Renal cortex interstitium (tissue), 15 donors: ENCODE measurements at places on chromosomes 2 and 18. TPM values are rescaled to one million over a fixed set of nuclear protein-coding genes. Genes with fewer than 3 reads are reported as not detected.

DNA sequence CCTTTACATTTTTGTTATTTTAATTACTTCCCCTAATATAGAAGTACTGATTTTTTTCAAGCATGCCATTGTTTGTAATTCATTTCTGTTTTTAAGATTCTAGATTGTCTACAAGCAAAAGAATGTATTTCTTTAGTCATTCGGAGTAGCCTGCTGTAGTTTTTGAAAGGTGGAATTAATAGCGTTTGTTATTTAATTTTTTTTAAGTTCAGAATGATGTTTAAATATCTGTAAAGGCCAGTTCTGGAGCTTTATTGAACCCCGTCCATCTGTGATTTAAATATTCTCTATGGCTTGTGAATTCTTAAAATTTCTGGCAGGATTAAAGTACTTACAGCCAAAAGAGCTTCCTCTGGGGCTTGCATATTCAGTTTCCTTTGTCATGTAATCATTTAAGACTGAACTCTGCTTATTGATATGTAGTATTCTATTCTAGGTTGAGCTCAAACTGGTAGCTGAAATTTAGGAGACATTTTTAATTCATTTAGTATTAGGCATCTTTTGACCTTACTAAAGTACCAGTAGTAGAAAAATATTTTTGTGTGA is 5.2 kb downstream of the TGIF1 start:
- DNase-seq: no peak

CRYGC gene
- polyA plus RNA-seq: not detected

- no peak for DNase-seq
These were observed 142.0 kb downstream of the ZNF516 start for GRCh38 chr18:76353046-76353445.

- DNase-seq: no peak
These were observed 14.5 kb downstream of the DGKD start for GRCh38 chr2:233368756-233369155.

MYO5B gene
- polyA plus RNA-seq: 27.1 TPM

GRCh38 chr2:38709567-38710194 is 41.5 kb downstream of the SRSF7 start:
- DNase-seq: no peak

GRCh38 chr2:222854773-222855700 is 5.8 kb upstream of the ACSL3 start:
- no peak for DNase-seq

GRCh38 chr2:46294176-46294836 is 2.9 kb upstream of the EPAS1 start:
- no peak for DNase-seq

DNA sequence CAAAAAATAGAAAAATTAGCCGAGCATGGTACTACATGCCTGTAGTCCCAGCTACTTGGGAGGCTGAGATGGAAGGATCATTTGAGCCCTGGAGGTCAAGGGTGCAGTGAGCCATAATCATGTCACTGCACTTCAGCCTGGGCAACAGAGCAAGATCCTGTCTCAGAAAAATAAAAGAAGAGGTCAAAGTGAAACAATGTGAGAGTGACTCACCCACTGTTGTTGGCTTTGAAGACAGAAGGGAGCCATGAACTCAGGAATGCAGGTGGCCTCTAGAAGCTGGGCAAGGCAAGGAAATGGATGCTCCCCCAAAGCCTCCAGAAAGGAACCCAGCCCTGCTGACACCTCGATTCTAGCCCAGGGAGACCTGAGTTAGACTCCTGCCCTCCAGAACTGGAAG is 3.7 kb upstream of the TMEM214 start:
- DNase-seq: no peak

- no peak for DNase-seq
These were observed 383.7 kb upstream of the SLC14A2 start for GRCh38 chr18:45231617-45232016.

GRCh38 chr2:54466870-54467269 is 10.7 kb downstream of the SPTBN1 start:
- no peak for DNase-seq

EVA1A gene
- 17.6 TPM for polyA plus RNA-seq

DNA sequence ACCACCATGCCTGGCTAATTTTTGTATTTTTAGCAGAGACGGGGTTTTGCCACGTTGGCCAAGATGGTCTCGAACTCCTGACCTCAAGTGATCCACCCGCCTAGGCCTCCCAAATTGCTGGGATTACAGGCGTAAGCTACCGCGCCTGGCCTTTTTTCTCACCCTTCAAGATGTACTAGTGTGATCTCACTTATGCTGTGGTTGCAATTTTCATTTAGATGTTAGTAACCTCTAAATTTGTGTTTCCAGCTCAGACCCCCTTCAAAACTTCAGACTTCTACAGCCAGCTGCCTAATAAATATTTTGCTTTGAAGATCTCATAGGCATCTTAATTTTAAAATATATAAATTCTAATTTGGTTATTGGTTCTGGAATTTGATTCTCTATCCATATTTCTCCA is 8.0 kb downstream of the SLC38A11 start:
- DNase-seq: no peak

DNA sequence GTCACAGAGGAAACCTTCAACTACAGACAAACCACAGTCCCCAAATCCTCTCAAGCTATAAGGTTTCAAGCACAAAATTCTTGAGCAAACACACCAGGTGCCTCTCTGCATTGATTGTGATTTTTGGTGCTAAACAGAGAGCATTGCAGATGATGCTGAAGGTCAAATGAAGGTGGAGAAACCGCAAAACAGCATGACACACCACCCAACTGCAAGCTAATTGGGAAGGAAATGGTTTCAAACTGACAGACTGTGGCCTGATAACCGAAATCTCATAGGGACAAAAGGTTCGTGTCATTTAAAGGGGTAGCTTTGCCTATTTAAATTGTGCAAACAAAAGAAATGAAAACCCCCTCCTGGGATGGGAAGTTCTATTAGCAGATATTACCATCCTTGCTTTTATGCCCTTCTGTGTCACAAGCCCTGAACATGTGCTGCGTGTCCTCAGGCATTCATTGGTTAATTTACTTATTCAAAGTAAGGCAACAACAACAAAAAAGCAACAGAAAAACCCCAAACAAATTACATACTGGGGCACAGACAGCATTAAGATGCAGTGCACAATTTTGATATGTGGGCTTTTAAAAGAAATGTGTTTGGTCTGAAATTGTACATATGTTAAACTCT is 154.9 kb downstream of the AQP4 start:
- no peak for DNase-seq

- no peak for DNase-seq
These were observed 1540.2 kb upstream of the SLC39A10 start for GRCh38 chr2:194116861-194117260.

DNA sequence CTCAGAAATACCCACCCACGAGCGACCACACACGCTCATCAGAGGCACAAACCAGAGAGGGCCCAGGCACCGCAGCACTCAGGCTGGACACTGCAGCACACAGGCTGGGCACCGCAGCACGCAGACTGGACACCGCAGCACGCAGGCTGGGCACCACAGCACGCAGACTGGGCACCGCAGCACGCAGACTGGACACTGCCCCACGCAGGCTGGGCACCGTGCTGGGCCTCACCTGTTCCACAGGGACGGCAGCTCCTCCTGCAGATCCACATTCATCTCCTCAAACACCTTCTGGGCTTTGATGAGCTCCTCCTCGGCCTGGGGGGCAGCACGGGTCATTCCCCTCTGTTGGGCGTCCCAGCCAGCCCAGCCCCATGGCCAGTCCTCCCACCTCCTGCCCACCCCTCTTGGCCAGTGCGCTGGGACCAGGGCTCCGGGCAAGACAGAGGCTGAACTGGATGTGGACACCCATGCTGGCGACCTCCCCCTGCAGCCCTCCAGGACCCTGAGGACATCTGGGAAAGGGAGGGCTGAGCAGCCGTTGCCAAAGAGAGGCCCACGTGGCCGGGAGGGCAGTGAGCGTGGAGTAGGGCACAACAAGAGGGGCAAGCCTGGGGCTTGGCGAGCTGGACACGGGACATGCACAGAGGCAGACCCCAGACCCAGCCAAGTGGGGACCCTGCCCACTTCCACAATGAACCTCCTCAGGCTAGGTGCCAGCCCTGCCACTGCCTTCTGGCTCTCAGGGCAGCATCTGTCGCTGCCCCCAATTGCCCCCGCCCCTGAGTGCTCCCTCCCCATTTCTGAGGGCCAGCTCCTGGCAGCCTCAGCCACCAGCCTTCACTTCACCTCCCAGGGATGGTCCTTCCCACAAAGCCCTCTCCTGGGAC is 43.0 kb downstream of the BIN1 start:
- DNase-seq: no peak

DNA sequence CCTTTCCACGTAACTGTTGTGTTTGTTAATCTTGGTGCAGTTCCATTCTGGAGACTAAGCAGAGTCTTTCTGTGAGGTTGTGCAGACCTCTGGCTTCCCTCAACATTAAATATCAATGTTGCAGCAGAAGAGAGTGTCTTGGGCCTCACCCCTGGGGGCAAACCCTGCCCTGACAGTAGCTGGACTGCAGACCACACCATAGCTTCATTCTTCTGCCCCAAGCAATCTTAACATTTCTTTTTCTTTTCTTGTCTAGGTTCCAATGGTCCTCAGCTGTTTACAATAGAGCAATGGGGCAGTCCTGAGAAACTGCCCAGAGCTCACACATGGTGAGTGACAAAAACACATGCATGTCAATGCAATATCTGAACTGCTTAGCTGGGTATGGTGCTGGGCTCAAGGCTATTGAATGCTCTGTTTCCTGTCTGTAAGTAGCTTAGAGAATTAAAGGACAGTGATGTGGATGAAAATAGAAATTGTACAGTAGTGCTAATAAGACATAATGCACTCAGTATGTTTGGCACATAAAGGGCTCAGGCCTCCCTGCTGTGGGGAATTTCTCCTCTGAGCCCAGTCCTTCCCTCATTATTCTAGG is 237.6 kb downstream of the ALPK2 start:
- no peak for DNase-seq

GRCh38 chr2:15160201-15160991 is 400.7 kb downstream of the NBAS start:
- no peak for DNase-seq

C2orf66 gene
- polyA plus RNA-seq: 0.22 TPM

SKOR2 gene
- polyA plus RNA-seq: not detected

AMER3 gene
- 0.03 TPM for polyA plus RNA-seq

GALR1 gene
- polyA plus RNA-seq: 0.09 TPM

STARD6 gene
- 0.30 TPM for polyA plus RNA-seq

GRCh38 chr2:107648781-107649404 is 177.8 kb upstream of the RGPD4 start:
- no peak for DNase-seq

DNA sequence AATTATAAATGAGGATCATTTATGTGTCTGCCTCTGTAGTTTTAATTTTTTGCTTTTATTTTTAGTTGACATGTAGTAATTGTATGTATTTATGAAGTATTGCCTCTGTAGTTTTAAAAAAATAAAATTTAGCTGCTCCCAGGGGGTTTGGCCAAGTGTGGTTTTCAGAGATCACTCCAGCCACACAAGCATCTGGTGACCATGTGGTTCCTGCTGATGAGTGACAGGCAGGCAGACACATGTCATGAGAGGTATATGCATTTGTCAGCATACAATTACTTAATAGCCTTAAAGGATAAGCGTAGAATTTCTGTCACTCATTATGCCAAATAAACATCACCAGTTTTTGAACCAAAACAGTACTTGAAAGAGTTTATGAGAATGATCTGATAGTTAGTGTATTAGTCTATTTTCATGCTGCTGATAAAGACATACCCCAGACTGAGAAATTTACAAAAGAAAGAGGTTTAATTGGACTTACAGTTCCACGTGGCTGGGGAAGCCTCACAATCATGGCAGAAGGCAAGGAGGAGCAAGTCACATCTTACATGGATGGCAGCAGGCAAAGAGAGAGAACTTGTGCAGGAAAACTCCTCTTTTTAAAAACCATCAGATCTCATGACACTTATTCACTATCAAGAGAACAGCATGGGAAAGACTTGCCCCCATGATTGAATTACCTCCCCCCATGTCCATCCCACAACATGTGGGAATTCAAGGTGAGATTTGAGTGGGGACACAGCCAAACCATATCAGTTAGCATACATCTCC is 29.6 kb downstream of the MREG start:
- DNase-seq: no peak

GCG gene
- not detected for polyA plus RNA-seq

GRCh38 chr2:217947383-217948350 is 55.1 kb downstream of the TNS1 start:
- no peak for DNase-seq

GRCh38 chr18:8987241-8987640 is 115.3 kb upstream of the NDUFV2 start:
- DNase-seq: no peak

DNA sequence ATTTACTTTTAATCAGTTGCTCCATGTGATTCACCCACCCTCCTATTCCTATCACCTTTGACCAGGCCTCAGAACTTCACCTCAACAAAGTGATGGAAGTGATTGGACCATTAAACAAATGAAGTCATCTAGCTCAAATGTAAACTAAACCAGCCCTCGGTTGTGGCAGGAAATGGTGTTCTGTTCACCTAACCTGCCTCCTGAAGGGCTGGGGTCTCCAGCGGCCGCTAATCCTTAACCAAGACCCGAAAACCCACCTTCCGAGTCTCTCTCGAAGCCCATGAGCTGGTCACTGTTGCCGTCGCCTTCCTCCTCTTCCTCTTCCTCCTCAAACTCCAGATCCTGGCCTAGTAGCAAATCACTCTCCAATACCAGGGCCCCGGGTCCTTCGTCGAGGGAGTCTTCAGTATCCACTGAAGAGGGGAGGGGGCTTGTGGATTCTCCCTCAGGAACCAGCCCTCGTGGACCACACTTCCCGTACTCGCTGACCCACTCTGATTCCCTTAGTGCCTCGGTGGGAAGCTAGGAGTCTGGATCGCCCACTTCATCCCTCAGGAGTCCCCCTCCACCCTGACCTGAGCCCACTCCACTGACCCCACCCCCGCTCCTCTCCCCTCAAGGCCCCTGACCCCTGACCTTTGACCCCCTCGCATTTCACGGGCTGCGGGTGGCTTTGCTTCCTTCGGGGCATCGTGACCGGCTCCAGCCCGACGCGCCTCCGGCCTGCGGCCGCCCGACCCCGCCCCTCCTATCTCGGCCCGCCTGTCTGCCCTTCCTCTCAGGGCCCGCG is 503 bp downstream of the ZNF513 start:
- no peak for DNase-seq

DNA sequence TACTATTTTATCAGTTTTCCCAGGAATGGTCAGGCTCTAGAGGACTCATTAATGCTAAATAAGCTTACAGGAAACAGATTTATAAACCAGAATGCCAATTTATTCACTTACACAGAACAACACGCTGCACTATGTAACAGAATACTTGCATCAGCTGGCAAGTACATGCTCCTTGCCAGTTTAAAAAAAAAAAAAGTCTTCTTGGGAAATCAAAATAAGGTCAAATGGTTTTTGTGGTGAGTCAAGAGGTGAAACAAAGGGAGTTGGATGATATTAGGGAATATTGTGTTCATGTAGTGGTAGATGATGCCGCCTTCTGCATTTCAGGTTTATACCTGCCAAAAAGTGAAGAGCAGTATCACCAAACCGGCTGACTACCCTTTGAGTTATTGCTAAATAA is 1322.1 kb upstream of the ZEB2 start:
- no peak for DNase-seq

ELOA2 gene
- not detected for polyA plus RNA-seq

PID1 gene
- 5.6 TPM for polyA plus RNA-seq

GRCh38 chr2:130382313-130382917 is 26.6 kb downstream of the PTPN18 start:
- DNase-seq: no peak

IL37 gene
- polyA plus RNA-seq: 0.22 TPM
